ENCODE measurements at places on chromosomes 5 and 9. TPM values are rescaled to one million over a fixed set of nuclear protein-coding genes. Genes with fewer than 3 reads are reported as not detected.

- no peak for DNase-seq
These were observed 6.7 kb downstream of the SLCO4C1 start for GRCh38 chr5:102289251-102289899.

DNA sequence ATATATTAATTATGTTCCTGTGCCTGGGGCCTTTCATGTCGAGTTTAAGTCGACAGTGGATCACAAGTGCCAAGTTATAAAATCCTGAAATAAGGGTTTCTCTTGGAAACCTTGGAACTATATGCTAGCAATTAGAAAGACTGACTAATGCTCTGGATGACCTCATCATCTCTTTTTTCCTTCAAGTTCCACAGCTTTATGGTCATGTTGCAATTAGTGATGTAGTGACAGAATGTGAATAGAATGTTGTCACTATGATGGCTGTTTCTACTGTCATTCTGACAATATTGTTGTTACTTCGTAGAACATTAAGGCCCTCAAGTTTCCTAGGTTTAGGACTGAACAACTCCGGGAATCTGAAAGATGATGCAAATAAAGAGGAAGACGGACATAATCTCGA lies 368.0 kb upstream of the SEMA6A start:
- no peak for DNase-seq

DNA sequence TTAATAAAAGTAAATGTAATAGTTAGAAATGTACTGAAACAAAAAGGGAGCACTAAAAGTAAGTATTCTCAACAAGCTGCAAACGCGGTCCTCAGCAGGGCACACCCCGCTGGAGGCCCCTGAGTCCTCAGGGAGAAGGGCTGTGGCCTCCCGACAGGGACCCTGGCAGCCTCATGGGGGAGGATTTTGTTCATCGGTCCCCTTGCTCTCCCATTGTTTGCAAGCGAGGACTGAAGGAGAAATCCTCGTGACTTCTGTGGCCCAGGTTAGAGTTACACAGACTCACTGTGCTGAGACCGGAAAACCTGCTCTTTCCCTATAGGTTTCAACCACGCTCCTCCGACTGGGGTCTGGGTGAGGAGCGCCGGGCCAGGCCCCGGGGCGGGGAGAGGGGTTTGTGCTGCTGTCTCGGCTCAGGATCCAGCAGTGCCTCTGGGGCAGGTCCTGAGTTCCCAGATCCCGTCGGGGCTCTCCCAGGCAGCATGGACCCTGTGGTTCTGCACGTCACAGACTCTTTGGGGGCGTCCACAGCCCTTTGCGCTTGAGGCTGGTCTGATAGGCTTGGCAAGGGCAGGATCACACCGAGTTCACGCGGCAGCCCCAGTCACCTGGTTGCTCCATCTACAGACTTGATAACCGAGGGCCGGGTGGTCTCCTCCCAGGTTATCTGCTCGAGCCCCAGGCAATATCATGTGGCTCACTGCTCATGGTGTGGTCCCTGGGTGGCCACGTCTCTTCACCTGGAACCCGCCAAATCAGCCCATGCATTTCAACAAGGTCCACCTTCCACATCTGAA lies 38.8 kb downstream of the MRPL36 start:
- no peak for DNase-seq

DNA sequence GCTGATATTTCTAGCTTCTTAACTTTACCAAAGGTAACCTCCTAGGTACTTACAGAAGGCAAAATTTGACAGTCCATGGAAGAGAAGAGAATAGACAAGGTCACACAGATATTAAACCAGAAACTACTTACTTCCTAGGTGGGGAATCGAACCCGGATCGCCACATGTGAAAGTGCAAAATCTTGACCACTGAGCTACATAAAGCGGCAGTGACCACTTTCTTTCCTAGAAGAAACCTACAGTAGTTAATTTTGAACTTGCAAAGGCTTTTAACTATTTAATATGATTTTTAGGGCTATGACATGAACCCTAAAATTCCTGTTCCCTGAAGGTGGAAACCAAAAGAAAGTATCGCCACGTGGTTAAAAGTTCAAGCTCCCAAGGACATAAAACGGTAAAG lies 20.3 kb upstream of the ATOSB start:
- DNase-seq: no peak

- no peak for DNase-seq
These were observed 574.1 kb downstream of the PSAT1 start for GRCh38 chr9:78871086-78871451.

GRCh38 chr9:95073918-95074317 lies 243.6 kb downstream of the FANCC start:
- DNase-seq: no peak

GRCh38 chr5:18305288-18305924 lies 671.1 kb downstream of the TAF11L14 start:
- DNase-seq: no peak

DNA sequence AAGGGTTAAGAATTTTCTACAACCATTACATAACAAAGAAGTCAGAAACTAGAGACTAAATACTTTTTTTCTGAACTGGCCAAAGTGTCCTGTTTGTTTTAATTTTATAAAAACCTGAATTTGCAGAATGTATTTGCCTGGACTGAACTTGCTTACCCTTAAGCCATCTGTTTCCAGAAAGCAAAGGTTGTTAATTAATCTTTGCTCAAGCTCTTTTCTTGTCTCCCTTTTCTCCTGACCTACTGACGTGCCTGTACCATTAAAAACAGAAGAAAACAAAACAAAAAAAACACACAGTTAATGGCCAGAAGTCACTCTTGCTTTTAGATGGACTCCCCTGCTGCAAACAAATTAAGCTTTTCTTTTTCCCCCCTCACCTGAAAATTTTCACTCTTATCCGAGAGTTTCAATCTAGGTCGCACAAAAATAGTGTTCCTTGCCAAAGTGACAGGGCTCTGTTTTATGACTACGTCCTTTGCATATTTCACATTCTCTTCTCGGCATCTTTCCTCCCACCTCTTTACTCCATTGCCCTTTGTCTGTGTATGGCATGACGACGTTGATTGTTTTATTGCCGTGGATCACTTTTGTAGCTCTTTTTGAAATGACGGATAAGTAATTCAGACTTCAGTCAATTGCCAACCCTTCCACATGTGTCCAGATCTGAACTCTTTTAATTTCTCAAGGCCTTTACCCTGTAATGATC lies 333.8 kb upstream of the GRIN3A start:
- no peak for DNase-seq

GRCh38 chr9:100088202-100088601 lies 10.6 kb downstream of the ERP44 start:
- DNase-seq: no peak

GRCh38 chr5:160175438-160176218 lies 53.7 kb upstream of the FABP6 start:
- peak; percentile 64 for DNase-seq

GRCh38 chr5:158869092-158869491 lies 230.6 kb downstream of the EBF1 start:
- no peak for DNase-seq

Gene GABRA1
- not detected for total RNA-seq

Gene BHMT2
- 16.3 TPM for total RNA-seq

Gene DBH
- not detected for total RNA-seq

Gene HDHD3
- total RNA-seq: 18.8 TPM

DNA sequence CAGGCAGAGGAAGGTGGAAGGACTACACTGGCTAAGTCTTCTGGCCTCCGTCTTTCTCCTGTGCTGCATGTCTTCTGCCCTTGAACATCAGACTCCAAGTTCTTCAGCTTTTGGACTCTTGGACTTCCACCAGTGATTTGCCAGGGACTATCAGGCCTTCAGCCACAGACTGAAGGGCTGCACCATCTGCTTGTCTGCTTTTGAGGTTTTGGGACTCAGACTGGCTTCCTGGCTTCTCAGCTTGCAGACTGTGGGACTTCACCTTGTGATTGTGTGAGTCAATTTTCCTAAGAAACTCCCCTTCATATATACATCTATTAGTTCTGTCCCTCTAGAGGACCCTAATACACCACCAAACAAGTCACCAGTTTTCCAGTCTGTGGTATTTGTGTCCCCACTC lies 9.7 kb upstream of the ANKDD1B start:
- no peak for DNase-seq
